Activated CD4-positive, alpha-beta T cell treated with anti-CD3 and anti-CD28 coated beads, Interleukin-10, Interleukin-2, amounts not matched to agents 100 ng/mL and 50 ng/mL, durations not matched to agents 16 hours and 8 hours (primary cell): ENCODE measurements at places on chromosomes 2 and 18.
A peak's percentile ranks its signal among the peaks of the same experiment; 100 is the strongest.

DNA sequence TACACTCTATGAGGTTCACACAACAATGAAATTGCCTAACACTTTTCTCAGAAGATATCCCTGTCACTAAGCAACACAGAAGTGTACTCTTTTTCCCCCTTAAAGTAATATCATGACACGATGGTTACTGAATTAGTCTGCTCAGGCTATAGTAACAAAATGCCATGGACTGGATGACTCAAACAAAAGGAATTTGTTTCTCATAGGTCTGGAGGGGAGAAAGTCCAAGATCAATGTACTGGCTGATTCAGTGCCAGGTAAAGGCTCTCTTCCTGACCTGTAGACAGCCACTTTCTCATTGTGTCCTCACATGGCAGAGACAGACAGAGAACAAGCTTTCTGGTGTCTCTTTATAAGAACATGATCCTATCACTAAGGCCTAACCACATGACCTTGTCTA is 211.9 kb downstream of the RBM43 start:
- DNase-seq: no peak

GRCh38 chr18:66533693-66534092 is 70.2 kb downstream of the CDH19 start:
- no peak for DNase-seq

DNA sequence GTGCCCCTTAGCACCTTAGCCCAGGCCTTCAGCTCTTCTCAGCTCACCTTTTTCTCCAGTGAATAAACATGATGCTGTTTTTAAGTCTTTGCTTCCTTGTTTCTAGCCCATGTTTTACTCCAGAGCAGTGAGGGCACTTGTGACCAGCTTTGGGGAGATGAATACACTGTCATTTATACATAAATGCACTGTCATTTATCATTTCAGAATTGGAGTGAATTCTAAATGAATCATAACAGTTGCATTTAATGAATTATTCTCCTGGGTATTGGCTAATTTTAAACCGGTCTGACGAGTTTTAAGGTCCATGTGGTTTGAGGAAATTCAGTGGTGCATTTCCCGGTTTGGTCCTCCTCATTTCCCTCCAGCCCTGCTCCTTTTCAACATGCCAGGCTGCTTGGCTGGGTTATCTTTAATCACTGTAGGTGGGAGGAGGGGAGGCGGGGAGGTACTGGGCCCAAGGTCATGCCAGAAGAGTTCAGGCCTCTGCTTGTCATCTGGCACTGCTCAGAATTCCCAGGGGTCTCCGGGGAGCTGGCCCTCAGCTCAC is 23.9 kb downstream of the PRKCE start:
- DNase-seq: no peak

- DNase-seq: no peak
These were observed 269.3 kb upstream of the RAB12 start for GRCh38 chr18:8339952-8340351.

GRCh38 chr2:161122772-161123530 is 37.3 kb upstream of the TANK start:
- DNase-seq: peak; percentile 86

DNA sequence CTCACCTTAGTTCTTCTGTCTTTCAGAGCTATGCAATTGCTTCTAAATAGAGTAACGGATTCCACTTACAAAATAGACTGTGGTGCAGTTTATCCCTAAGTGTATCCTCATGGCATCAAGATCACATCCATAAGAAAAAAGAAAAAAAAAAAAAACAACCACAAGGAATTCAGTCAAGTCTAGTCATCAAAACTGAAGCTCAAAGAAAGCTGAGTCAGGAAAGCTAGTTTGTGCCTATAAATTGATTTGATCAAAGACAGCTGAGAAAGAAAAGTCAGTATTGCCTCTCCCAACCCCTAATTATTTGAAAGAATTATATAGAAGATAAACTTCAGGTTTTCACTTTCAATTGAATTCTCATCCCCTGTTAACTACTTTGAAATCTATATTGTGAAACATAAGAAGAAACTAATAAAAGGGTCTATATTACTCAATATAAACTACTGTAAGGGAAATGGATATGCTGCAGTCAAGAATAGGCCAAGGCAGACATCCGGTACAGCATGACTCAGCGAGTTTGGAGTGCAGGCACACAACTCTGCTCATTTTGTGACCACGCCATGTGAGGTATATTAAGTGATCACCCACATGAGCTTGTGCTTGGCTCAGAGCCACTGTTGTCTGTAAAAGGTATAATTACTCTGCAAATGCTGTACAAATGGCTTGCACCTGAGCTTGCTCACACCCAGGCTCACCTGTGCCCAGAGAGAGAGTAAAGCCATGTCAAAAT is 568.1 kb upstream of the CRIM1 start:
- peak; percentile 9 for DNase-seq

- no peak for DNase-seq
These were observed 45.6 kb downstream of the CEP192 start for GRCh38 chr18:13036622-13037320.

DNA sequence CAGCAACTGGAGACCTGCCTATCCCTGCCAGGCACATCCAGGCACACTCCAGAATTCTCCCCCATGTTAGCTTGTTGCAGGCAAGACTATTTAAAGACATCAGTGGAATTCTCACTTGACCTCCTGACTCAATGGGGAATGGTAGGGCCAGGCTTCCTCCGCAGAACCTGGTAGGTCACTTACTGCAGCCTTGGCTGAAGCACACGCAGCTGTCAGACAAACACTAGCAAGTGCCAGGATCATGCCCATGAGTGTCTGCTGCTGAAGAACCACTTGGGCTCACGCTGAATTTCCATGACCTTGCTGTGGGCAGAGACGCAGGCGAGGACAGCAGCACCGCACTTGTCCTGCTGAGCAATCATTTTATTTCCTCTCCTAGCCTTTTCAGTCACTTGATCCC is 3.2 kb downstream of the LRRC30 start:
- DNase-seq: no peak

DNA sequence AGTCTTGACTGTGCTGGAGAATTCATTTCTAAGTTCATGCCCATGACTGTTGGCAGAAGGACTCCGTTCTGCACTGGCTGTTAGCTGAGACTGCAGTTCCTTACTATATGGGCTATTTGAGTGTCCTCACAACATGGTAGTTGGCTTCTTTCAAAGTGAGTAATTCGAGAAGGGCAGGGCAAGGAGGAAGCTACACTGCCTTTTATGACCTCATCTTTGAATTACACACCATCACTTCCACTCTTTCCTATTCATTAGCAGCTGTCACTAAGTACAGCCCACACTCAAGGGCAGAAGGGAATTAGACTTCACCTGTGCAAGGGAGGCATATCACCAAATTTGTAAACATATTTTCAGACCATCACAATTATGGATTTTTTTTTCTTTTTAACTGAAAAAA is 55.9 kb upstream of the EPAS1 start:
- DNase-seq: peak; percentile 36

DNA sequence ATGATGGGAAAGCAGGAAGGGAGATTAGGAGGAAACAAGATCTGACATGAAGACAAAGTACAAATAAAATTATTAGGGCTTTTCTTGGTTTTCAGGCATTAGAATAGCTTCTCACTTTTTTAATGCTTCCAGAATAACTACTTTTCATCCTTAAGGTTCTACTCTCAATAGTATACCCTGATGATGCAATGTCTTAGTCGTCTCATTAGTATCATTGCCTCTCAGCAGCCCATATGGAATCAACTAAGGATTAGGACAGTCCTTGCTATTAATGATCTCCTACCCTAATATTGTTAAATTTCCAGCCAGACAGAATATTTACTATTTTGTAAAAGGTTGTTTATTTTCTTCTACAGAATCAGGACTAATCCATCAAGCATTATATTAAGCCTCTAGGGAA is 55.9 kb downstream of the RELCH start:
- no peak for DNase-seq

- no peak for DNase-seq
These were observed 183.7 kb downstream of the GFPT1 start for GRCh38 chr2:69203166-69203985.

GRCh38 chr2:189698020-189698887 is 23.8 kb downstream of the ANKAR start:
- DNase-seq: peak; percentile 47

DNA sequence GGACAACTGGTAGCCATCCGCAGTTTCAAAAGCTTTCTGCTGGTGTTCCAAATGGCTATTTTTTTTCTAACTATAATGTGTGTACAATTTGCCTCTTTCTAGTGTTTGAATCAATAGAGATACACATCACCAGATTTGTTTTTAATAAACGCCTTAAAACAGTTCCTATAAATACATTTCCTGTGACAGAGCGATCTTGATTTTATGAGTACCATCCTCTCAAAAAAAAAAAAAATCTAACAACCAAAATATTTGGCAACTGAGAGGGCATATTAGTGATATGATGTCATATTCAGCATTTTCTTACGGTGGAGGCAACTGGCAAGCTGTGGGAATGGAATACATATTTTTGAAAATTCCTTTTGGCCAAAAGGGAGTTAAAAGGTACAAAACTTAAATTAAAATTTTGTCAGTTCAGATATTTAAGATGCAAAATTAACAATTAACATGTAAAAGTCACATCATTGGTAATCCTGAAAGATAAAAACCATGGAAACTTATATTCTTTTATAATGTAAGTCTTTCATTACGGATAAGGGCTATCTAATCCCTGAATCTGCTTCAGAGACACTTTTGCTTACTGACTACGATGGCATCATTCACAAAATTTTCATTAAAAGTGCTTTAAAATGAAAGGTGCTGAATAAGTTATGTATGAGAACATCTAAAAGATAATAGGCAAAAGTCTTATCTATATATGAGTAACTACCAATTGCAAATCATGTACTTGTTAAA is 268.4 kb downstream of the TCF4 start:
- no peak for DNase-seq

GRCh38 chr2:121283670-121284462 is 1.1 kb downstream of the TFCP2L1 start:
- no peak for DNase-seq

- DNase-seq: no peak
These were observed 78.3 kb downstream of the STPG4 start for GRCh38 chr2:47076586-47077441.

DNA sequence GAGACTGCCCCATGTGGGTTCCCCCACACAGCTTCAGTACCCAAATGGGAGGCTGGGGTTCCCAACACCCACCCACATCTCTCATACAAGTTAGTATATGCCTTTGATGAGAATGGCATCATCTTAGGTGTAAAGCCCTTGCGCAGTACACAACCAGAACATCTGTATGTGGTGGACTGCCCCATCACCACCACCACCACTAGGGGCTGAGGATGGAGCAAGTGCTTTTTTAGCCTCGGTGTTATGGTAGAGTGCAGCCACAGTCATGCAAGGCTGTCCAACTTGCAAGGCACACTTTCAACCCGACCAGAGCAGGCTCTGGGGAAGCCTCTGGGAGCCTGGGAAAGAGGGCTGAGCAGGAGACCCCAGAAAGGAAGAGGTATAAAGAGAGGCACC is 241.2 kb downstream of the TFCP2L1 start:
- no peak for DNase-seq

- no peak for DNase-seq
These were observed 36.0 kb downstream of the SULT1C2 start for GRCh38 chr2:108324531-108325255.

DNA sequence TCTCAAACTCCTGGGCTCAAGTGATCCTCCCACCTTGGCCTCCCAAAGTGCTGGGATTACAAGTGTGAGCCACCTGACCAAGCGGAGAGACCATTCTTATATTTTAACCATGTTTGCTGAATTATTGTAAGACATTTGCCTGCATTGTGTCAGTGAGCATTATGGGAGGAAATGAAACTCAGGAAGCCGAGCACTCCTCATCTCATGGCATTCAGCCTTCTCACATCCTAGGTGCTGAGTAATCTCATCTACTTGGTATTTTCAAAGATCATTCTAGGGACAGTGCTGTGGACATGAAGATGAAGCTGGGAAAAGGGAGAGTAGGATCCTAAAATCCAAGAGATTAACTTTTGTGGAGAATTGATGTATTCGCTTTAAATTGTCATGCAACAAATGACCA is 66.1 kb downstream of the NAPG start:
- no peak for DNase-seq

DNA sequence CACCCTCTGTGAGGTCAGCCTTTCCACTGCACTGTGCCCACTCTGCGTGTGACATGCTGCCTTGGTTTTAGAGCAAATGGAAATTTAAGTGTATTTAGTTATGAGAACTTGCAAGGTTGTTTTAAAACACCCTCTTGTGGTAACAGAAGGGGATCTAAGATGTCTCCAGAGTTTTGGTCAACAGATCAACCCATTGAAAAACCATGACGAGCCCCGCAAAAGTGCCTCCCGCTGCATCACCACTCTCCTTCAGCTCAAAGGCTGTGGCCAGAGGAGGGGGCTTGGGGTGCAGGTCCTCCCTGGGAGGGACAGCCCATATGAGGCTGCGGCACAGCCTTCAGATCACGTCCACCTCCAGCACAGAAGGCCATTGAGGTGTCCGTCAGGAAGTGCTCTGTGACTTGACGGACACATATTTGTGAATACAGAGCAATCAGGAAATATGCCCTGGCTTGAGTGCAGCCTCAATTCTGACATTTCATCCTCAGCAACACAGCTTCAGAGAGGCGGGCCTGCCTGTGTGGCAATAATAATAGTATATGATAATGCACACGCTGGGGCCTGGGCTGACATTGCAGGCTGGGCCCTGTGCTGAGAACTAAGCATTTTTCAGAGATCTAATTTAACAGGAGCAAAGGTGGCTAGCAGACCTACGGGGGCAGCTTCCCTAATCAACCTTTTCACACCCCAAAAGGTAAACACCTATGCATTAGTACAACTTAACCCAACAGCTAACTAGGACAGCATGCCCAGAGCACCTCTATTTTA is 213.9 kb downstream of the ANAPC1 start:
- DNase-seq: no peak

DNA sequence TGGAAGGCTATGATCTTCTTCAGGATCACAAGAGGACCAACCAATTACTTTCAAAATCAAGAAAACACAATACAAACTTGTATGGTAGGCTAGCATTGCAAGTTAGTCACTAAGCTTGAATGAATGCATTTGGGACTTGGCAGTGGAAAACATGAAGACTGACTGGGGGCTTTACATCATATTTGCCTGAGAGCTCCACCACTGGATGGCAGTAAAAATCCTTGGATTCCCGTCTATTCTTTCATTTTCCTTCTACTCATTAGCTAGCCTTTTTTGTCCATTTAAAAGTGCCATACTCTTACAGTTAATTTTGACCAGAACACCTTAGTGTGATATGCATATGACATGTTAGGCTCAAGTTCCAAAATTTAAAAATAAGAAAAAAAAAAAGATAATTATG is 63.5 kb upstream of the RASGRP3 start:
- peak; percentile 11 for DNase-seq

GRCh38 chr2:240456447-240457222 is 21.2 kb downstream of the GPC1 start:
- DNase-seq: no peak

DNA sequence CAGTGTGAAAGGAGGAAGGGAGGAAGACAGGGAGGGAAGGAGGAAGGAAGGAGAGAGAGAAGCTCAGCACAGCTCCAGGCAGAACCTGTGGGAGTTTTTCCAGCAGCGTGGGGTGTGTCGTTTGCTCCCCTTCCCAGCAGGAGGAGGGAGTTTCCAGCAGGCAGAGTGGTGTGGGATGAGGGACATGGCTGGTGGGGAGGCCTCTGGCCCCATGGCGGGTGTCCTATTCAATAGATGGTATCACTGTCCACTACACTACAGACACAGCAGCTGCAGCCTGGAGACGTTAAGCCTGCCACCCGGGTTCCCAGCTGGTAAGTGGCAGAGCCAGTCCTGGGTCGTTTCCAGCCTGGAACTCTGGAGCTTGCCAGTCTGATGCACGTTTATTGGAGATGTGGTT is 44.7 kb downstream of the GLI2 start:
- DNase-seq: no peak

- no peak for DNase-seq
These were observed 6.8 kb downstream of the UGT1A6 start for GRCh38 chr2:233699424-233700027.

- no peak for DNase-seq
These were observed 265.0 kb upstream of the SLC8A1 start for GRCh38 chr2:40716879-40717278.
